ENCODE measurements at places on chromosomes 2 and 18.

DNA sequence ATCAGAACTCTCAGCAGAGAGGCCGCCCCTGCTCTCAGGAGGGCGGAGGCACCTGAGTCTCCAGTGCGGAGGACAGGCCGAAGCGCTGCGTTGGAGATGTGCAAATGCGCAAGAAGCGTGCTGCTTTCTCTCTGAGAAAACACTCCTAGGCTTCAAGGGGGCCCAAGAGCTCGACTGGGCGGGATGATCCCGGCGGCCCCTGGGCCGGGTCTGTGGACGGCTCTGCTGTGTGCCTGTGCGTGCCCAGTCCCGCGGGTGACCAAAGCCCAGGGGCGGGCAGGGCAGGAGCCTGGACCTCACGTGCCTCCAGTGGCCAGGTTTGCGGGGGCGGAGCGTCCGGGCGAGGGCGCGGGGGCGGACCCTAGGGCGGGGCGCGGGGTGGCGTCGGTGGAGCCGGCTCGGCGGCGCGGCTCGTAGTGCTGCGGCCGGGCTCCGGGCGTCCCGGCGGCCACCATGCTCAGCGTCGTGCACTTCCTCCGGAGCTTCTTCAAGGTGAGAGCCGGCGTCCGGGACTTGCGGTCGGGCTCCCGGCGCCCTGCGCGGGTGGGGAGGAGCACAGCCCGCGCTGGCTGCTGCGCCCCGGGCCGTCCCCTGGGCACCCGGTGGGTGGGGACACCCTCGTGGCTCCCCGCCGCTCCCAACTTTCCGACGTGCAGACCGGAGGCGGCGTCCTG, at the start of gene ARHGEF4:
ARHGEF4 (plus strand) TSS at position 414 of the 674 bp plus-strand sequence; CDS start at position 454, 40 bp downstream.
- DNase-seq = peak; percentile 56

- DNase-seq = no peak
These were observed 25.6 kb downstream of the FAP start for GRCh38 chr2:162217598-162217997.

- peak; percentile 17 for DNase-seq
These were observed 30.3 kb downstream of the MGAT5 start for GRCh38 chr2:134284119-134284670.

- DNase-seq = no peak
These were observed 284.0 kb upstream of the CWC22 start for GRCh38 chr2:180291060-180291459.

- DNase-seq = no peak
These were observed 85.6 kb downstream of the TFCP2L1 start for GRCh38 chr2:121199281-121200010.

DNA sequence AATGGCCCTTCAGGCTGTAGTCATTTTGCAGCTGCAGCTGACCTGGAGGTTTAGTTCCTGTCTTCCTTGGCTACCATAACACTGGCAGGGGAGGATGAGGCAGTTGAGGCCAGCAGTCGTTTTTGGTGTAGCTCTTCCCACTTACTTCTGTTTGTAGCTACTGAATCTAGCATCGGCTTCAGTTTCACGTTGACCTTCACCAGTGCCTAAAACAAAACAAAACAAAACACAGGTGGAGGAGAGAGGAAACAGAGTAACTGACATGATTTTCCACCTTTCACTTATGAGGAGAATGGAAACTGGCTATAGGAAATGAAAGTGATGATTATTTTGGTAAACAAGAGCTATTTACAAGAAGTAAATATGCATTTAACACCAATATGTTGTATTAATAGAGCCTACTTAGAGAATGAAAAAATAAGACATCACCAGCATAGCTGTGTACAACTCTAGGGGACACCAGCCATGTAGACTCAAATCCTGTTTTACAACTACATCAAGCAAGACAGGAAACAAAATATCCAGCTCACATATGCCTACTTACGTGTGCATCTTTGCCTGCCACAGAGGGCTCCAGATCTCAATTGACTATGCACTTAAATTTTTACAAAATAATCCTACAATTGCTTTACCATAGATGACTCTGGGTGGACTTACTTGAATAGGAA, 236.9 kb downstream of the AGPS start:
- no peak for DNase-seq

DNA sequence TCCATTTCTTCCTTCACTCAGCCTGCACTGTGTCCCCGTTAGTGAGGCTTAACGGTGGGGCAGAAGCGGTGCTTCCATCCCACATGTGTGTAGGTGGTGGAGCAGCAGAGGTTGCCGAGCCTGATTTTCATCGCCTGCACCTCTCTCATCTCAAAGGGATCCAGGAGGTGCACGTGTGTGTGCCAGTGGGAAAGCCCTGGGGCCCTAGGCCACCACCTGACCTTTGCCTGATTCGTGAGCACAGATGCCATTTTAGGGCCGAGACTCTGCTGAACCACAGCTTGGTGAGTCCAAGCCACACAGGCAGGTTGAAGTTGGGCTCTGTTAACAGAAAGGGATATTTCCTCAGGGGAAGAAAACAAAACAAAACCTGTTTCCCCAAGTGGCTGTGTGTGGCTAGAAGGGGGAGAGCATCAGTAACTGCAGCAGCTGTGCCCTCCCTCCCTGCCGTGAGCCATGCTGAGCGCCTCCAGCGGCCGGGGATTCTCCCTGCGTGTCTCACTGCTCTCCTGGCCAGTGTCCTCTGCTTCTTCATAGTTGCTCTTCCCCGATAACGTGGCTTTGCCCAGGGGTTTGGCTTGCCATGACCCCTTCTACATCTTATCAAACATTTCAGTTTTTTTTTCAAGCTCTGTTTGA, 81.5 kb downstream of the MAPRE2 start:
- DNase-seq = no peak

- no peak for DNase-seq
These were observed 690.4 kb downstream of the RNF144A start for GRCh38 chr2:7607441-7608173.

- DNase-seq = no peak
These were observed 35.8 kb upstream of the AFF3 start for GRCh38 chr2:100178085-100178788.

- peak; percentile 91 for DNase-seq
These were observed 157.0 kb downstream of the LDLRAD4 start for GRCh38 chr18:13375302-13376255.

- peak; percentile 8 for DNase-seq
These were observed 65.9 kb downstream of the CDH20 start for GRCh38 chr18:61398961-61399705.
